ENCODE measurements at places on chromosomes 16 and 17.

- DNase-seq = no peak
These were observed 4.9 kb upstream of the CDH1 start for GRCh38 chr16:68732042-68732680.

- DNase-seq = no peak
These were observed 499.4 kb upstream of the C16orf82 start for GRCh38 chr16:26567356-26567755.

DNA sequence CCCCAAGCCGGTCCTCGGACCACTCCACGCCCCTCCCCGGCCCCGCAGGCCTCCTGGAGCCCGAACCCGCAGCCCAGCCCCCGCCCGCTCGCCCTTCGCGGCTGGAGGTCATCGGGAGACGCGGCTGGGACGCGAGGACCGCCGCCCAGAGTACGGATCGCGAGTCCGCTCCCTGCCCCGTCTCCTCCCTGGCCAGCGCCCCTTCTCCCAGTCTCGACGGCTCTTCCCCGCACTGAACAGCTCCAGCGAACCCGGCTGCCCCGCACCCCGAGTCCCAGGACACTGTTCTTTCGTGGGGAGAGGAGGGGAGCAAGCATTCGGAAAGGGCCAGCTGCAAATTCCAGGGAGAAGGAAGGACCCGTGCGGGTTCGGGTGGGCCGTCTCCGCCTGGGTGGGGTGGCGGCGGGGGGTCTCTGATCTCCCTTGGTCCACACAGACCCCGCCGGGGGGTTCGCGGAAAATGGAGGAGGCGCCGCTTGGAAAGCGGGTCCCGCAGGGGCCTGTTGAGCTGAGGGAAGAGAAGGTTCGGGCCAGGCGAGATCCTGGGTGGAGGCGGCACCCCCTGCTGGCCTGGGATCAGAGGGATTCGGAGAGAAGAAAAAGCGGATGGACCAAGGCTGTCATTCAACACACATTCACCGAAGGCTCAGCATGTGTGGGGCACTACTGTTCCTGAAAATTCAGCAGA lies 632 bp upstream of the RTN4RL1 start:
- DNase-seq = no peak

DNA sequence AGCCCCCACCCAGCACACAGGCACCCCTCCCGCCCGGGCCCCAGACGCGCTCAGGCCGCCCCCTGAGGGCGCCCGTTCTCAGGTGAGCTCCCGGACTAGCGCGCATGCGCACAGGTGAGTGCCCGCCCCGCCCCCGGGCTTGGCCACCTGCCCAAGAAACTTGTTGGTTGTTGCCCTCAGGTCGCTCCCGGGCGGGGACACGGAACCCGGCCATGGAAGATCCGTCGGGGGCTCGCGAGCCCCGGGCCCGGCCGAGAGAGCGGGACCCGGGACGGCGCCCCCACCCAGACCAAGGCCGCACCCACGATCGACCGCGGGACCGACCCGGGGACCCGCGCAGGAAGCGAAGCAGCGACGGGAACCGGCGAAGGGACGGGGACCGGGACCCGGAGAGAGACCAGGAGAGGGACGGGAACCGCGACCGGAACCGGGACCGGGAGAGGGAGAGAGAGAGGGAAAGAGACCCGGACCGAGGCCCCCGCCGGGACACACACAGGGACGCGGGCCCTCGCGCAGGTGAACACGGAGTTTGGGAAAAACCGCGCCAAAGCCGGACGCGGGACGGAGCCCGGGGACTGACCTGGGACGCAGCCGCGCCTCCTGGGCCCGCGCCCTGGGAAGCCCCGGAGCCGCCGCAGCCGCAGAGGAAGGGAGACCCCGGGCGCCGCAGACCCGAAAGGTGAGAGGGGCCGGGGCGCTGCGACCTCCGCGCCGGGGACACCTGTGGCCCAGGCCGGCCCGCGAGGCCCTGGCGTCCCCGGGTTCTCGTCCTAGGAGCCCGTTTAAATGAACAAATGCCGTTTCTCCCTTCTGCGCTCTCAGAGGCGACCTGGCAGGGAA lies at the start of gene MARVELD3:
Gene MARVELD3 (plus strand): TSS at position 167 of the 840 bp plus-strand sequence. CDS start 46 bp downstream, at position 213.
- DNase-seq = no peak

- DNase-seq = peak; percentile 93
These were observed at the start of gene MED9 for GRCh38 chr17:17476865-17477467. TSS of gene MED9 (plus strand) at chr17:17477000. CDS start at chr17:17477042, 42 bp downstream.

GRCh38 chr17:76845541-76846017 lies 22.6 kb upstream of the MGAT5B start:
- no peak for DNase-seq

- no peak for DNase-seq
These were observed 64.8 kb downstream of the SEC14L1 start for GRCh38 chr17:77205396-77206125.

GRCh38 chr17:66567234-66568170 lies 265.1 kb downstream of the PRKCA start:
- DNase-seq = peak; percentile 79

DNA sequence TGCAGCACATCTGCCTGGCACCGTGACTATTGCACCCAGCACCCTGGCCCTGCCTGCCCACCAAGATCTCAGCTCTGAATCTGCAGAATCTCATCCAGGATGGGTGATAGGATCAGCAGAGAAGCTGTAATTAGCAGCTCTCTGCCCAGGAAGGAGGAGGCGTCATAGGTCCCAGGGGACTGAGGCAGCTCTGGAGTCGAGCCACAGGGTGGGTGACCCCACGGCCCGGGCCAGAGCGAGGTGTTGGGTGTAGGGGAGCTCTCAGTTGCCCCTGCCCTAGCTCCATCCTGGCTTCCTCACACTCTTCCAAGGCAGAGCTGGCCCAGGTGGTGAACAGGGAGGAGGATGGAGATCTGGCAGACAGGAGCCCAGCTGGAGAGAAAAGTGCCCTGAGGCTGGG lies 18.2 kb upstream of the FAM83G start:
- no peak for DNase-seq

GRCh38 chr16:9159839-9160550 lies 68.6 kb downstream of the HAPSTR1 start:
- DNase-seq = no peak

DNA sequence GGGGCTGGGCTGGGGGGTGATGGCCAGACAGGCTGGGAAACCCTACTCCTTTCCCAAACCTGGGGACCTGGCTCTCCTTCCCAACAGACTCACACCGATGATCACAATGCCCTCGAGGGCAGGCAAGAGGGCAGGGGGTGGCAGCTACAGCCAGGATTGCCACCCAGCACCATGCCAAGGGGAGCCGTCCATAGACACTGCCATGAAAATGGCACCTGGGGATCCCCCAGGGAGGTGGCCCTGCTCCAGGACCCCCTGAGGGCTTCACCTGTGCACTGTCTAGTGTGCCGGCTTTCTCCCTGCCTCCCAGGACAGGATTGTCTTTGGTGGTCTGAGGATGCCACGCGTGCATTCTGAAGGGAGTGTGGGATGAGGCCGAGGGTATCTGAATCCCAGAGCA lies 24.6 kb downstream of the RPH3AL start:
- no peak for DNase-seq

DNA sequence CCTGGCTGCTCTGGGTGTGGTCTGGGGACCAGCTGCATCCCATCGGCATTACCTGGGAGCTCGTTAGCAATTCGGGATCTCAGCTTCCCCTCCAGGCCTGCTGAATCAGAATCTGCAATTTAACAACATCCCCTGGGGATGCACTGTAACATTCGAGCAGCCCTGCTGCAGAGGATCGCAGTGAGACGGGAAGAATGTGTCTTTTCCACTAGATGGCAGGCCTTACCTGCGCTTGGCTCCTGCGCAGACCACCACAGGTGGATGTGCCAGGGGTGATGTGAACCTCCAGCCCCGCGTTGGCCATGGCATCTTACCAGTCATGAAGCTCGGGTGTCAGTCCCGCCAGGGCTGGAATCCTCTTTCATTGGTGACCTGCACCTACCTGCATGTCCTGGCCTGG lies 209.9 kb downstream of the PRKCB start:
- no peak for DNase-seq

DNA sequence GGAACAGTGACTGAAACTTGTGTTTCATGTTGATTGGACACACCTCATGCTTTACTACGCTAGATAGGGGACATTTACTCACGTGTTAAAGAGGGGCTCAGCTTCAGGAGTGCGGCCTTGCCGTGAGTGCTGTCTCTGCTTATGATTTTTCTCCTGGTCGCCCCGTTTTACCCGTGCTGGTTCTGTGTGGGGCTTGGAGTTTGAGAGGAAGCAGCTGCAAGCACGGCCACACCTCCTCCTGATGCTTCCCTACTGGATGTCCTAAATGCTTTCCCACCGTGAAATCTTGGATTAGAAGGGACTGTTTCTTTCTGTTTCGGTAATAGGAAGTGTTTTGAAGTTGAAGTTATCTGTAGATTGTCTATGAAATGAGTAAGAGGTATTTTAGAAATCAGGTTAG lies 54.0 kb upstream of the ZNF750 start:
- DNase-seq = no peak

DNA sequence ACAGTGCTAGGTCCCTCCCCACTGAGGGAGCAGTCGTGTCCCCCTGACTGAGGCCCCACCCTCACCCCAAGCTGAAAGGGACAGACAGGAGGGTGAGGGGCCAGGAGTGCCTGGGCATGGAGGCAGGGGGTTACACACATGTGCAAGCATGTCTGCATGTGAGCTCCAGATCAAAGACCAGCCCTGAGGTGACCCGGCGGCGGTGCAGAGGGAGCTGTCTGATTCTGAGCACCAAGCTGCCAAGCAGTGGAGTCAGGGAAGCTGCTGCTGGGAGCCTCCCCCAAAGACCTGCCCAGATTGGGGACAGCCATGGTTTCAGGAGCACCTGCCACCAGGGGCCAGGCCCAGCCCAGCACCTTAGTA lies 5.5 kb downstream of the DLX3 start:
- DNase-seq = no peak

DNA sequence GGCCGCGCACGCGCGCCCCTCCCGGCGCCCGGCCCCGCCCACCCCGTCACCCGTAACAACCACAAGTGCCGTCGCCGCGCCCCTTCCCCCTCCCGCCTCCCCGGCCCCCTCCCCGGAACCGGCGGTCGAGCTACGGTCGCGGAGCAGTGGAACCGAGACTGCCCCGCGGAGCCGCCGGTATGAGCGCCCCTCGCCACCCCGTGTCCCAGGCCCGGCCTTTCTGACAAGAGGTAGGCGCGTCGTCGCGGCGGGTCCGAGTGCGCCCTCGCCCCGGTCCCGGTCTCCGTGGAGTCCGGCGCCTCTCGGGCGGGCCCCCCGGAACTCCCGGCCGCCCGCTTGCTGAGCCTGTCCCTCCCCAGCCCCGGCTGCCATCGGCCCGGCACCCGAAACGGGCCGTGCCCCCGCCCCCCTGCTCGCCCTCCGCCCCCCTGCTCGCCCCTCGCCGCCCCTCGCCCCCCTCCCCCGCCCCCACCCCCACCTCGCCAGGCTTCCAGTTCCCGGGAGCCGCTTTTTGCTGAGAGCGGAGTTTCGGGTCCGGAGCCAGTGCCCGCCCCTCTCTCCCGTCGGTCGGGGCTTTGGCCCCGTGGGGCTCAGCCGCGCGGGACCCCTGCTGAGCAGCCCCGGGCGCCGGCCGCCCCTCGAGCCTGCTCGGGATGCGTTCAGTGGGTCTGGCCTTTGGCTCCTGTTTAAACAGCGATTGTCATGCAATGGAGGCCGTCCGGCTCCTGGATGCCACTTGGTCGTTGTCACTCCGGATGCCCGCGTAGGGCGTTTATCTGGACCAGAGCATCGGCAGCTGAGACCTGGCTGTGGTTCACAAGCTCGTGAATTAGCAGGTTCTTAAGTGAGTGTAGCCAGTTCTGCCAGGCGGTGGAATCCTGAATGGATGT lies at the start of gene SEC14L1:
Gene SEC14L1 (plus strand): TSS at position 92 of the 890 bp plus-strand sequence. CDS start 2,628 bp downstream, outside the sequence.
- DNase-seq = peak; percentile 34

GRCh38 chr17:82328141-82328993 lies 5.2 kb downstream of the SECTM1 start:
- no peak for DNase-seq

DNA sequence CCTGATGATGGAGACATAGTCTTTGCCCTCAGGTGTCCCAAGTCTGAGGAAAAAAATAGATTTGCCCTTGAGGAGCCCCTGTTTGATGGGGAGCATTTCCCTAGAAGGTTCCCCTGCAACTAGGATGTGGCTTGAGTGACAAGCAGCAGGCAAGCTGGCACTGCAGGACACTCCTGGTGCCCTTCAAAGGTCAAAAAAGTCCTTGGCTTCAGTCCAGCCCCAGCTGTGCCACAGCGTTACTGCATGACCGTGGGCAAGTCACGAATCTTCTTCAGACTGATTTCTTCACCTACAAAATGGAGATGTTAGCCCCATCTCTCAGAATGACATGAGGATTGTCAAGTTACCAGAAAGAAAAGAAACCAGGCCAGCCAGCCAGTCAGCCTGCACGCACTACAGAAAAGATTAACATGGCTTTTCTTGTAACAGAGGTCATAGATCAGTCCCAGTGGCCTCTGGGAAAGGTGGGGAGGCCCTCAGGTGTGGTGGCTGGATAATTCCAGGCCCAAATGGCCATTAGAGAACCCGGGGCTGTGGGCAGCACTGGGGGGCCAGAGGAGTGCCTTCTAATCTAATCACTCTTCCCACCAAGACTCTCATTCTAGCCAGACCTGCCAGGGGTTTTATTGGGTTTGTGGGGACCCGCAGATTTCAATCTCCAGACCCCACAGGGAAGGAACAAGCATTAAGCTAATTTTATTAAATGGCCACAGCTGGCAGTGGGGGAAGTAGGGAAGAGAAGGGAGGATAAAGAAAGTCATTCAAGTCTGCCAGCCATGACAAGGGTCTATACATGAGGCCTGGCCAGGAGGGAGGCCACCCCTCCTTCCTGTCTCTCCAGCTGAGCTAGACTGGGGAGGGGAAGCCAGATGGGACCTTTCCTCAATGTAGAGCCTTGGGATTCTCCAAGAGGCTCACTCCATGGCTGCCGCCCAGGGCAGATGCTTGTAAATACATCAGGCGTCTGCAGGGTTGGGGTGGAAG lies 9.7 kb upstream of the KIF18B start:
- no peak for DNase-seq

- no peak for DNase-seq
These were observed 24.9 kb downstream of the B9D1 start for GRCh38 chr17:19337712-19338023.

GRCh38 chr16:19578378-19578971 lies 23.0 kb downstream of the VPS35L start:
- DNase-seq = no peak

Data from CD4-positive, alpha-beta T cell treated with Interleukin-4 for 1 hour (primary cell).